ENCODE measurements at places on chromosomes 16 and 17. TPM values are rescaled to one million over a fixed set of nuclear protein-coding genes. Genes with fewer than 3 reads are reported as not detected.

GRCh38 chr17:5023588-5024147 lies 11.6 kb downstream of the SLC52A1 start:
- DNase-seq = no peak

DNA sequence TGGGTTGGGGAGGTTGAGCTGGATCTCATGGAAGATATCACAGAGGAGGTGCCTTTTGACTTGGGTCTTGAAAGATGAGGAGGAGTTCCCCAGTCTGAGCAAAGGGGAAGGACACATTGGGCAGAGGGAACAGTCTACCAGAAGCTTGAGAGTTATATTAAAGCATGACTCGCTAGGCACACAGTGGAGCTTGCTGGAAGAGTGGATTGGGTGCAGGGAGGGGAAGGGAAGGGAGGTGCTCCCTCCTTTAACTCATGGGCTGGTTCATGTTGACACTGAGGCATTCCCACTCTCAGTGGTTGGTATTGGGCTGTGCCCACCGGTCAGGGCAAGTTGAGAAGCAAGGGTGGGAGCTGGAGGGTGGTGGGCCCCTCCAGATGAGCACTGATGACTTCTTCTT lies 5.9 kb downstream of the TMEM98 start:
- DNase-seq = peak; percentile 58

DNA sequence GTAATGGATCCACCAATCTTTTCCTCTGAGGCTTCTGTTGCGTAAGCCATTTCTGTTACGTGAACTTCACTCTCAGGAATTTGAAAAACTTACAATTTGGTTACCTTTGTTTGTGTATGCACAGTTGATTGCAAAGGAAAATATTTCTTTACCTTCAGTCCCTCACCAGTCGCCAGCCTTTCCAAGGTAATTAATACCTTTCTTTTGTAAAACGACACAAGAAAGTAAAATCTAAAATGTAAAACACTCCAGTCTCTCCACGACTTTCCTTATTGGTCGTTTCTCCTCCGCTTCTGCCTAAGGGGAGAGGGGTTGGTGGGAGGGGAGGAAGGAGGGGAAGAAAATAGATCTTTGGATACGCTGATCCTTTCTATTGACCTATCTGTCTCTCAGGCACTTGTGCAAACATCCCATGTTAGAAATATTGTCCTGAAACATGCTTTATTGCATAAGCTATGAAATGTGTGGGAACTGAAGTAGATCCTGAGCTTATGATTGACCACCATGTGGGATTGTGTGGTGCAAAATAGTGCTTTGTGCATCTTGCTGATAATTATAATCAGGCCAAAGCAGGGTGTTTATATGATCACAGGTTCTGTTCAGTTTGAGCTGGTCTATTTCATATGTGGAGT lies 32.4 kb upstream of the EFCAB13 start:
- DNase-seq = no peak

- peak; percentile 29 for DNase-seq
Measured at GRCh38 chr16:88809068-88809675, 2.6 kb downstream of the APRT start.

GRCh38 chr17:78493450-78493849 lies 83.7 kb downstream of the DNAH17 start:
- no peak for DNase-seq

Gene LRRC36
- 0.92 TPM for total RNA-seq

DNA sequence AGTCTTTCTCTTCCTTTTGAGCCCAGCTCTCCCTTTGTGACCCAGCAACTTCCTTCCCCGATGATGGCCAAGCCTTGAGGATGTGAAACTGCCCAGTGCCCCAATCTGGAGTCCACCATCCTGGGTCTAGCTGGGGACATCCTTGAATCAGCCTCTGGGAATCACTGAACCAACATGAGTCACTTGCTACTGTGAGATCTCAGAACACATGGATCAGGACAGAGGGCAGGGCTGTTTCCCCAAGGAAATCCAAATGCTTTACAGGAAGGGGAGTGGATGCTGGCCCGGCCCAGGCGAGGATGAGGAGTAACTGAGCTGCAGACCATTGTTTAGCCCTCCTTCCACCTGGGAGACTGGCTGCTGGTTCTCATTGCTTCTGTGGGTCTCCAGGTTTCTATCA lies 547.6 kb downstream of the WWOX start:
- no peak for DNase-seq

GRCh38 chr16:30901201-30902028 lies 5.0 kb downstream of the CTF1 start:
- no peak for DNase-seq

DNA sequence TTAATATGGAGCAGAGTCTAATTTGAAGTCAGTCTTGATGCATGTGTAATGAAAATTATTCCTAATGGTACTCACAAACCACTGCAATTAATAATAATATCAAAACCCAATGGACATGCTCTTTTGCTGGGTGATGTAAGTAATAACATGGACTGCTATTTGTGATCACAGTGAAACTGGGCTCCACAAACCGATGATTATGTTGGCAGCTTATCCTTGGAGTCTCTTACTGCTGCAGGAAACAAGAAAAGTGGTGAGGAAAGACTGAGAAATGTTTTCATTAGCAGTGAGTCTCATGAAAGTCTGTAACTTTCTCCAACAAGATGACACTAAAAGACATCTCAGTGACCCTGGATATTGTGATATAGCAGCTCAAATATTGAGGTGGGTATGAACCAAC lies 45.2 kb downstream of the TMEM100 start:
- DNase-seq = no peak

Gene HBM
- total RNA-seq = not detected

Gene MON1B
- total RNA-seq = 15.0 TPM

DNA sequence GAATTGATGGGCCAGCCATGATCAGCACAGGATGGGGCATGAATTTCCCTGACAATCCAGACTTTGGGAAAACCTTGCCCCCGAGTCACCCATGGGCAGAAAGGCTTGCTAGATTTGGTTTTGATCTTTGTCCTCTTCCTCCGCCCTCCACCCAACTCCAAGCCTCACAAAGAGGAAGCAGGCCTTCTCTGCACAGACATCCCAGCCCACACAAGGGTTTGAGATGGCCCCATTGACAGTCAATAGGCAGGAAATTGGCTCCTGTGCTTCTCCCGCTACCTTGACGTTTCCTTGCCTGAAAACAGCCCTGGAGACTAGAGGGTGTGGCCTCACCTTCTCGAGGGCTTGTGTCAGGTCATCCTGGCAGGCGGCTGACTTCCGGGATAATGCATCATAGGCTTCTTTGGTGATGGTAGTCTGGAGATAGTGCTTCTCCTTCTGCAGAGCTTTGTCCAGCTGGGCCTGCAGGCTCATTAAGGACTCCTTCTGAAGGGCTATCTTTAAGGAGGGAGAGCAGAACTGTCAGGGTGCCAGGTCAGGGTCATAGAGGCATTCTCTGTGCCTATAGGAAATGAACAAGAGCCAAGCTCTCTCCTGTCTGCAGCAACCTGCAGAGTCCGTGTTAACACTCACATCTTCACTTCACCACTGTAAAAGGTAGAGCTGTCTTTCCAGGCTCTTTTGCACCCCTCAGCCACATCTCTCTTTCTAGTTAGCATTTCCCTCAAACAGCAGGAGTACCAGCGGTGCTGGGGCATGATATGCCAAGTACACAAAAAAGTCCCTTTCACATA lies 32.2 kb downstream of the DHX38 start:
- DNase-seq = no peak

DNA sequence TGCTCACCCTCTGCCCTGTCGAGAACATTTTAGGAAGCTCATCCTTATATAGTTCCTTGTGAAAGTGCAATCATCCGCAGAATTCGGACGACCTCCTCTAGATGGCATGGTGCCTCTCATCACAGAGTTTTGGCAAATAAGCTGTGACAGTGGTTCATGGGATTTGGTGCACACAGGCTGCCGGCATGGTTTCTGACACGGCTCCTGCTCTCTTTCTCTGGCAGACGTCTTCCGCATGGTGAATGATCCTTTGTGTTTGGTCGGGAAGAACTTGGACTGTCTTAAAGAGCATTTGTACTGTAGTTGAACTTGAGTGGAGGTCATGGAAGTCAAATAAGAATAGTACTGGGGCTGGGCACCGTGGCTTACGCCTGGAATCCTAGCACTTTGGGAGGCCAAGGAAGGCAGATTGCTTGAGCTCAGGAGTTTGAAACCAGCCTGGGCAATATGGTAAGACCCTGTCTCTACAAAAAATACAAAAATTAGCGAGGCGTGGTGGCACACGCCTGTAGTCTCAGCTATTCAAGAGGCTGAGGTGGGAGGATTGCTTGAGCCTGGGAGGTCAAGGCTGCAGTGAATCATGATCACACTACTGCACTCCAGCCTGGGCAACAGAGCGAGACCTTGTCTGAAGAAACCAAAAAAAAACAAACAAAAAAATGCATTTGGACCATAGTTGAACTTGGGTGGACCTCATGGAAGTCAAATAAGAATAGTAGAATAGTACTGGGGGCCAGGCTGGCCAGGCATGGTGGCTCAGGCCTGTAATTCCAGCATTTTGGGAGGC lies 34.7 kb upstream of the NAT9 start:
- DNase-seq = no peak

DNA sequence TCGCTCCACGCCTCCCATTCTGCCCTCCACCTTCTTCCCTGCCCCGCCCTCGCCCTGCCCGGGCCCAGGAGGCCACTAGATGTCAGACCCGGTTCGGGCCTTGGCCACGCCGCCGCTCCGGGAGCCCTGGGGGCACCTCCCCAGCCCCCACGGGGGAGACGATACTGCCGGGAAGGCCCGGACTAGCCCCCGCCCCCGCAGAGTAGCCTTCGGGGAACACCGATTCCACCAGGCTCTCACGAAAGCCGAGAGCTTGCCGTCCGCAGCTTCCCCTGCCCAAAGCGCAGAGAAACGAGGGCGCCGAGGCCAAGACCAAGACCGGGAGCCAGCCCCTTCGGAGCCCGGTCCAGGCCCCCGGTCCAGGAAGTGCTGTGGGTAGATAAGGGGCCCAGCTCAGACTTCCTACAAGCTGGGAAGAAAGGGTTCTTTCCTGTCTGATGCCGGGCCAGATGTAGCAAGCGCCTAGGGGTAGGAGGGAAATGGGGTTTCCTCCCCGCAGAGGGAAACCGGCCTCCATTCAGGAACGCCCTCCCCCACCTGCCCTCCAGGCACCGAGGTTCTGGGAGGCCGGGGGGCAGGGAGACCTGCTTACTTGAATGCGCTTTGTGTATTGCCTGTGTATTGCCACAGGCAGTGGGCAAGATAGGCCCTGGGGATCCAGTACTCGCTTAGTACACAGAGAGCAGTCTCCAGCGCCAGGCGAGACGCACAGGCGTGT lies 806 bp upstream of the CYB561 start:
- peak; percentile 65 for DNase-seq

- peak; percentile 34 for DNase-seq
Measured at GRCh38 chr17:35189291-35189690, 4.9 kb downstream of the SLC35G3 start.

Gene KRT14
- total RNA-seq = not detected

Gene MYH3
- total RNA-seq = 4.1 TPM

DNA sequence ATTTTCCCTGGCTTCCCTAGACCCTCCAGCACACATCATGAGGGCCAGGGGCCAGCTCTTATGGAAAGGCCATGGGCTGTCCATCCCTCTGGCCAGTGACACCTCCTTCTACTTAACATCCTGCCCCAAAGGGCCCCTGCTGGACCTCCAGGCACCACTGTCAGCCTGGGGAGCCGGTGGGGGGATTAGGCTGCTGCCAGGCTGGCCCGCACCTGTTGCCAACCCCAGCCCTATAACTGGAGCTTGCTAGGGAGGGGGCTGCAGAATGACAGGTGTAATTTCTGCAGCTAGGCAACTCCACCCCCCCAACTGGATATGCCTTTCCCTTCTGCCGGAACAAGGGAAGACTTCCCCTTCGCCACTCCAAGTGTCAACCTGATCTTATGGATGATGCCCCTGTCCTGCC lies 12.5 kb downstream of the RARA start:
- no peak for DNase-seq

DNA sequence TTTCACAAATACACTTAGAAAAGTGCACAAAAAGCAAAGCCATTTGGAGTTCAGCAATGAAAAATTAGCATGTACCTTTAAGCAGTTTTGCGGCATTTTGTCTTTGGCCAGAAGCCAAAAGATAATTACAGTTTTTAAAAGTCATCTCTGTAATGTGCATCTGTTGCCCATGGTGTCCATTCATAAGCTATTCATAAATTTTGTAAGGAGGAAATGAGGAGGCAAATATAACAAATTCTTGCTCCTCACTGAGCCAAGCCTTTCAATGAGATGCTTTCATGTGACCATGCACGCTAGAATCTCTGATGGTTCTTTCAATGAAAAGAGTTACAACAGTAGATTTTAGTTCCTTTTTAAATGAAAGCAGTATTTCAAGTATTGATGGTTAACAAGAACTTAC lies 247.1 kb upstream of the MON1B start:
- DNase-seq = no peak

Gene GAS7
- not detected for total RNA-seq

Gene NGFR
- total RNA-seq = not detected

DNA sequence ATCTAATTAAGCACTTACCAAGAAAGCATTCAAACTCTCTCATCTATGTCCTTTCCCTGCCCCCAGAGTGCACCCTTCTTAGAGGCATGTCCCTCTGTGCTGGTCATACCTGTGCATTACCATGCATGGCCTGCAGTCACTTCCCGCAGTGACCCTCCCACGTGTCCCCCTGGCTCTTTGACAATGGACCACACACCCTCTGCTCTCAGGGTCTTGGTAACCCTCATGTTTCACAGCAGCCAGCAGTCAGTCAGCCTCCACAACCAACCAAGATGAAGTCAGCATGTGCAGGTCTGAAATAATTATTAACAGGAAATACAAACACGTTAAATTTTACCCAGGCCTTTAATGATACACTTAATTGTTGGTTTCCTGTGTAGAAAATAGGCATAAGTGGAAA lies 10.1 kb downstream of the KRT33A start:
- no peak for DNase-seq

DNA sequence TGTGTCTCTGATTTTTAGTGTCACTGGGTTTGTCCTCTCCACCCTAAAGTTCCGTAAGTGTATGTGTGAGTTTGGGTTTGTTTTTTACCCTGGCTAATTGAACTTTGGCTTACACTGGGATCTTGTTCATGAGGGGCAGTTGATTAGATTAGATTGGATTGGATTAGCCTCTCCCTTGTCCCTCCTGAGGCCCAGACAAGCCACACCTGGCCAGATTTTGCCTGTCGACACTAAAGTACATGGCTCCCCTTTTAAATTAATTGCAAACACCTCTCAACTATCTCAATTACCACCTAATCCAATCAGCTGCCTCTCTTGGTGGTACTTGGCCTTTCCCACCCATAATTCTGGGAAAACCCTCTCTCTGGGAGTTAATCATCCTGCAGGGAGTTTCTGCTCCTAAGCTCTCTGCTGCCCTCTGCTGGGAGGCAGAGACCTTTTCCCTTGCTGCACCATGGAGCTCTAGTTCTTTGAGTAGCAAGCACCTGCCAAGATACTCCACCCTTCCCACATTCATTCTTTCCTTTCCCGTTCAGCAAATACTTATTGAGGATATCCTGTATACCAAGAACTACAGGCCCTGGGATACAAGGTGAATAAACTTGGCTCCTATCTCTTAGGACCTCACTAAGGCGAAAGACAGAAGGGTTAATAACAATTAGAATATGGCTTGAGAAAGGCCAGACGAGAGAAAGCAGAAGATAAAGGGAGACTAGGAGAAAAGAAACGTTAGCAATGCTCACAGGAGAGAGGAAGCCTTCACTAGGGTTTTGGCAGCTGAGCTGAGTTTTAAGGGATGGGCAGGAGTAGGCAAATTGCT lies 60.0 kb upstream of the MPHOSPH6 start:
- DNase-seq = peak; percentile 81

GRCh38 chr16:73204359-73205152 lies 156.6 kb upstream of the ZFHX3 start:
- DNase-seq = no peak

Gene CNGB1
- total RNA-seq = 0.04 TPM

Gene NOG
- total RNA-seq = 30.6 TPM

All from PC-3 (cell line).